ENCODE measurements at places on chromosomes 2 and 18. TPM values are rescaled to one million over a fixed set of nuclear protein-coding genes. Genes with fewer than 3 reads are reported as not detected.

The TDRD15 gene
- total RNA-seq, result not detected

The UGT1A10 gene
- not detected for total RNA-seq

The C2orf76 gene
- total RNA-seq, result 12.3 TPM

The ZAP70 gene
- total RNA-seq, result 198 TPM

The MSTN gene
- total RNA-seq, result not detected

The L3MBTL4 gene
- total RNA-seq, result 0.37 TPM

The IMPACT gene
- total RNA-seq, result 26.4 TPM

The RPE gene
- total RNA-seq, result 52.6 TPM

The RPL37A gene
- total RNA-seq, result 3,940 TPM

The DDX1 gene
- total RNA-seq, result 136 TPM

The CD8A gene
- total RNA-seq, result 356 TPM

DNA sequence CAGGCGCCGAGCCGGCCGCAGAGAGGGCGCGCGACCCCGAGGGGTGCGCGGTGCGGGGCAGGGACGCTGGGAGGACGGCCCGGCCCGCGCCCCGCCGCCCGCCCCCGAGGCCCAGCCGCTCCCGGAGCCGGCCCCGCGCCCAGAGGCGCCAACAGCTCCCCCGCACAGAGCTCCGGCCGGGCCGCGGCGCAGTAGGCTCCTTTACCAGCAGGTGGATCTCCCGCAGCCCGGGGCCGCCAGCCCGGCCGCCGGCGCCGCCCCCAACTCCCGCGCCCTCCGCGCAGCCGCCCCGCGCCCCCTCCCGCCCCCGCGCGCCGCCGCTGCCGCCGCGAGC, 258 bp downstream of the MGAT4A start:
- peak; percentile 75 for DNase-seq

GRCh38 chr2:66574701-66575624, 140.0 kb downstream of the MEIS1 start:
- DNase-seq, result no peak

DNA sequence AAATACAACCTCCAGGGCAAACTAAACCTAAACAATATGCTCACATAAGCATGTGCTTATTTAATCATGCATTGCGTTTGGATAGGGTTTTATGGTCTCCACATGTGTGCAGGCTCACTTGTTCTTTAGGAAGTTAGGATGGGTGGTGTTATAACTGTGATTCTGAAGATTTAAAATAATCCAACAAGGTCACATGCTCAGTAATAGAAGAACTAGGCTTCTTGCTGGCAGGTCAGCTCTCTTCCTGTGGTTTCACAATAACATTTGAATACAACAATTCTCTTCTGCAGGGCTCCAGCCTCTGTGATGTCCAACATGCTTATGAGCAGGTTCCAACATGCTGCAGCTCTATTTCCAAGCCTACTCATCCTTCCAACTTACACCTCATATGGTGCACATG, 84.0 kb downstream of the MYL12B start:
- DNase-seq, result no peak

DNA sequence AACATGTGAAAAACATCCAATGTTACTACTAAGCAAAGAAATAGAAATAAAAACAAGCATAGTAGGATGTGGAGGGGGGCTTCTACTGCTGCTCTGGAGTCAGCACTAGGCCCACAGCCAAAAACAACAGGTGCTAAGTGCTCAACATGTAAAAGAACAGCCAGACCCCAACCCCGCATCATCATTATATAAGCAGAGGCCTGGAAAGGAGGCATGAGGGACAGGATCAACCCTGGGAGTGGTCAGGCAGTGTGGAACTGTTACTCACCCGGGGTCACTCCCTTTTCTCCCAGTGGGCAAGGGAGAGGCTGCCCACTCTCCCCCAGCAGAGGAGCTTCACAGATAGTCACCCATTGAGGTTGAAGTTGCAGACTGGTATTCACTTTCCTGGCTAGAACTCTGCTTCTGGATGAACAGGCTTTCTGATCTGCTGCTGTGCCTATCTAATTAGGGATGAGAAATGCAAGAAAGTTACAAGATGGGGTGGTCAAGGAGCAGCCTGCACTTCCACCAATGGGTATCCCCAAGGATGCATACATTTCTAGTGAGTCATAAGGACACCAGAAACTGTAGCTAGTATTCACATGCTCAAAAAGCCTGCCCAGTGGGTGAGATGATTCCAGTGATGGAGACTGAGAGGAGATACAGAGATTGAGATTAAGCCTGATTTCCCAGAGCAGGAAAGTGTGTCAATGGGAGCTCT, 480.1 kb upstream of the TCF4 start:
- DNase-seq, result no peak

DNA sequence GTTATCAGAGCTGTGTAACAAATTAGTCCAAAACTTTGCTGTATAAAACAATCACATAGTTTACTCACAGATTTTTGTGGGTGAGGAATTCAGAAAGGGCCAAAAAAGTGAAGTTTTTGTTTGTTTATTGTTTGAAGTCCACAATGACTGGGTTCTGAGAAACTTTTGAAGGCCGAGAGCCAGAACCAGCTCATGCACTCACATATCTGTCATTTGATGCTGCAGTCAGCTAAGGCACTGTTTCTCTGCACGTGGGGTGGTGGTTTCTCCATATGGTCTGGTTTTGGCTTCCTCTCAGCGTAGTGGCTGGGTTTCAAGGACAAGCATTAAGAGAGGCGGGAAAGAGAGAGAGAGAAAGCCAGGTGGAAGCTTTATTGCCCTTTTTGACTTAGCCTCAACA, 131.8 kb downstream of the TWIST2 start:
- no peak for DNase-seq

- peak; percentile 46 for DNase-seq
Observed at GRCh38 chr2:190695739-190696138, 46.9 kb downstream of the NAB1 start.

DNA sequence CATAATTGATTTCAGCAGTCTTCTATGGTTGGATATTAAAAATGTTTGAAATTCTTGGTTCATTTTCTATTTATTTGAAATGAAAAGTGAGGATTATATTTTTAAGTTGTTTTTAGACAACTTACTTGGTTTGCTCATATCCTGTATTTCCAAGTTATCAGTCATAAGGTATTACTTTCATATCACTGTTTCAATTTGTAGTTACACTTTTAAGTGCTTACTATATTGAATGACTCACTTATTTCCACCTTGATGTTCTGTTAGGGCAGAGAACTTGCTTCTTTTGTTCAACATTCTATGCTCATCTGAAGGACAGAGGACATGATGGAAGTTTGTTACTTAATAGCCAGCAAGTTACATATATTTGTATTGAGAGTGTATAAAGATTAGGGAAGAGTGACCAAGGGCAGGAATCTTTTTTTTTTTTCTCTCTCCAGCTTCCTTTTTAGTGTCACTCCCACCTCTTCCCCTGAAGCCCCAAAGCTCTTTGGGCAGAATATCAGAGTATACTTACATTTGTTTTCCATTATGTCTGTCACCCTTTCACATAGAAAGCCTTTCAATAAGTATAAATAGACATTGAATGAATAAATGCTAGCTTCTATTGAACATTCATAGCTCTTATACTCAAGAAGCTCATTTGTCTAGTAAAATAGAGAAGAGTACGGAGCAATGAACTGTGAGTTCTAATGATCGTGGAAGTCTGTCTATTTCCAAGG, 28.1 kb downstream of the PIK3C3 start:
- no peak for DNase-seq

DNA sequence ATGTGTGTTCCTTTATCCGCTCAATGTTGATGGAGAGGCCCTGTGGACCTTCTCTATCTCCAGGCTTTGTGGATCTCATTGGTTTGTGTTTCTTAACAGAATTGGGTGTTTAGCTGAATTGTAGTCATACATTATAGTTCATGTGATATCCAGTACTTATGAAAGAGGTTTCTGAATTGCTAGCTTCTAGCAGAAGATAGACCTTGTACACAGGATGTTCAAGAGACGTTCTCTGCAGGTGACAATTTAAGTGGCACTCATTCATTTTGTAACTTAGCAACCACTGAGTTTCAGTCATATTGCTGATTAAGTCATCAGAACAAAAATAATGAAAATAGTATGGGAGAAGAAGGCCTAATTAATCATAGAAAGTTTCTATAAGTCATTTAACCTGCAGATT, 279.2 kb downstream of the ALPK2 start:
- no peak for DNase-seq

DNA sequence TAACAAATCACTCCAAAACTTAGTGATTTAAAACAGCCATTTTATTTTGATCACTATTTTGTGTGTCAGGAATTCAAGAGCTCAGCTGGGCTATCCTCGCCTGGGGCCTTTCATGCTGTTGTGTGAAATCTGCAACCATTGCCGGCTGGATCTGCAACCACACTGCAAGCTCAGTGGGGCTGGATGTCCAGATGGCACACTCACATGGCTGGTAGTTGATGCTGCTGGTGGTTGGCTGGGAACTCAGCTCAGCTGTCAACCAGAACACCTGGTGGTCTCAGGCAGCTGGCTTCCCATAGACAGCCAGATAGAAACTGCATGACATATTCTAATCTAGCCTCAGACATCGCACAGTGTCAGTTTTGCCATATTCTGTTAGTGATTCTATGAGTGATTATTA, 30.6 kb upstream of the AP1S3 start:
- no peak for DNase-seq

DNA sequence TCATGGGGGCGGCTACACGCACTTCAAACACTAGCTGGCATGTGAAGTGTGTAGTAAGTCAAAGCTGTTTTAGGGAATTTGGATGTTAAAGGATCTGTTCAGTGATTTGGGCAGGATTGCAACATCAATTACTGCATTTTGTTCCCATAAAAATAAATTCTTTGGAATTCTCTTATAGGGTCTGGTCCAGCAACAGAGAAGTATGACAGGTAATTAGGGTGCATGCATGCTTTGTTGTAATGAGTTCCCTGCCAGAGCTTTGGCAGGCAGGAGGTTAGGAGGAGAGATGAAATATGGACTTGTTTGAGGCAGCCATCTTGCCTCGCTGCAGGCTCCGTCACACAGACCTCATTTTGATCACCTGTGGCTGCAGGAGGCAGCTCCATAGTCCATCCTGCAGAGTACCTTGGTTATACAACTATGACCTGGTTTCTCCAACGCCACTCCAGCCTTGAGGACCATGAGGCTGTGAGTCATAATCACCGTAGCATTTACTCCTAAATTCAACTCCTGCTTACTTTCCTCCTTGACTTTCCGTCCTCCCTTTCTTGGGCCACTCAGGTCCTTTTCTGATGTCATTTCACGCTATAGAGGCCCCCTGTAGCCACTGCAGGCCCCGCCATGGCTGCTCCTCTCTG, 26.5 kb upstream of the EML4 start:
- DNase-seq, result no peak

DNA sequence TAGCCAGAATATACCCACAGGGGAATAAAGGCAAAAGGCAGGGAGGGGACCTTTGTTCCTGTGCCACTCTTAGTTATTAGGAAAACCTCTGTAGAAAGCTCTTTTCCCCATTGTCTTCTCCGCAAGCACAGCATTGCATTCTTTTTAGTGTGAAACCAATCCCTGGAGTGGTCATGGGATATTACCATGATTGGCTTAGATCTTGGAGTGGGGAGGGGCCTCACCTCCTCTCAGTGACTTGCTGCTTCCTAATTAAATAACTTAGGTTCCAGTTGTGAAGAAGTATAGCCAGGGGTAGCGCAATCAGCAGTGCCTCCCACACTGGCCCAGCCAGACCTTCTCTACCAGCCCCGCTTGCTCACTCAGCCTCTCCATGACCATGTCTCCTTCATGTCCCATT, 49.9 kb upstream of the AFF3 start:
- DNase-seq, result no peak

DNA sequence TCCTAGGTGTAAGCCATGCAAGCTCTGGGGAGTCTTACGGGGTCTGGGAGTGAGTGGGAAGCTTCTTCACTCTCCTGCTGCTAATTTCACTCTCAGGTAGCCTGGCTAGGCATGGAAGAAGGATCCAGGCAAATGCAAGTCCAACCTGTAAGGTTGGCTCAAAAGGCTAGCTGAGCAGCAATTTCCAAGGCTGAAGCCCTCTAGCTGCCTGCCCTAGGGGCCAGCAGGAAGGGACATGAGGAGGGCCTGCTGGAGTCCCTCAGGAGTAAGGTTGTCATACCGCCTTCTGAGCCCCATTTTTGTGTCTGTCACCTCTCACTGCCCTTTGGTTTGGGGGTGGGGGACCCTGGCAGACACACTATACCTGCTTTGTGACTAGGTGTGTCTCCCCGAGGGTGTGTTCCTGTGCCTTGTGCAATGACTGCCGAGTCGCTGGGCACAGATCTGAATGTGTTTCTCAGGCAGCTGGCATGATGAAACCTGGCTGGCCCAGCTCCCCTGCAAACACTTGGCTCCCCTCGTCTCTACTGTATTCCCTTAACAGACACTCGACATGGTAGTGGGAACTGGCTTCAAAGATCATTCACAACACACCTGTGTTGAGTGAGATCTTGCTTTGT, 123.9 kb upstream of the FAM136A start:
- DNase-seq, result no peak

GRCh38 chr2:218317303-218317630, 25.0 kb upstream of the TMBIM1 start:
- no peak for DNase-seq

DNA sequence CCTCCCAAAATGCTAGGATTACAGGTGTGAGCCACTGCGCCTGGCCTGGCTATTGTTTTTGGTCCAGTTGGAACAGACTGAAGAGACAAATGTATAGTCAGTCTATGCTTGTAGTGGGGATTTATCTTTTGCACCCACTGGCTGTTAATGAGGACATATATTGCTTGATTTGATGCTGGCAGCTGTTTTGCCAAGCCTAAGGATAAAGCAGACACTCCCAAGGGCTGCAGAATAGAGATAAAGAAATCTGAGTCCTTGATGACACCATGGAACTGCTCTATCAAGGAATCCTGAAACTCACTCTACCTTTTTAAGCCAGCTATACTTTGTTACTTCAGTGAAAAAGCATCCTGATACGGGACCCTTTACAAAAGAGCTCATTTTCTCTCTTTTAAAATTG, 43.1 kb upstream of the ENOSF1 start:
- no peak for DNase-seq

DNA sequence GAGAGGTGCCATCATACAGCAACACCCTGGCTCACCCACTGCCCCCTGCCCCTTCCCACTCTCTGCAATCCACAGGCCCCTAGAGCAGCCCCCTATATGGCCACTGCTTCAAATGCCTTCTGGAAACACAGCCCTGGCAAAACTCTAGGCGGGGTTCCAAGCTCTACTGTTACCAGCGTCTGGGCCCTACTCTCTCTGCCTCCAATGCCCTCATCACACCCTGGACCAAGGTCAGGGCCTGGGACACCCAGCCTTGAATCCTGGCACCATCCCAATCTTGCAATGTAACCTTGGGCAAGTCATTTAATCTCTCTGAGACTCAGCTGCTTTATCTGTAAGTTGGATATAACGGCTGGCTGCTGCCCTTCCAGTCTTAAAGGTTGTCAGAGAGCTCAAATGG, 39.2 kb upstream of the LOXHD1 start:
- DNase-seq, result no peak

GRCh38 chr2:209348433-209348832, 75.4 kb upstream of the MAP2 start:
- no peak for DNase-seq
